ENCODE measurements at places on chromosomes 2 and 18. TPM values are rescaled to one million over a fixed set of nuclear protein-coding genes. Genes with fewer than 3 reads are reported as not detected.

IL1RL2 gene
- not detected for polyA plus RNA-seq

C2orf66 gene
- polyA plus RNA-seq, result 0.11 TPM

KIF1A gene
- 0.97 TPM for polyA plus RNA-seq

METAP1D gene
- 4.3 TPM for polyA plus RNA-seq

KIF5C gene
- polyA plus RNA-seq, result 0.28 TPM

LHCGR gene
- 0.30 TPM for polyA plus RNA-seq

CIB4 gene
- not detected for polyA plus RNA-seq

- DNase-seq, result no peak
These were observed 491.5 kb downstream of the SATB2 start for GRCh38 chr2:198966269-198966668.

DNA sequence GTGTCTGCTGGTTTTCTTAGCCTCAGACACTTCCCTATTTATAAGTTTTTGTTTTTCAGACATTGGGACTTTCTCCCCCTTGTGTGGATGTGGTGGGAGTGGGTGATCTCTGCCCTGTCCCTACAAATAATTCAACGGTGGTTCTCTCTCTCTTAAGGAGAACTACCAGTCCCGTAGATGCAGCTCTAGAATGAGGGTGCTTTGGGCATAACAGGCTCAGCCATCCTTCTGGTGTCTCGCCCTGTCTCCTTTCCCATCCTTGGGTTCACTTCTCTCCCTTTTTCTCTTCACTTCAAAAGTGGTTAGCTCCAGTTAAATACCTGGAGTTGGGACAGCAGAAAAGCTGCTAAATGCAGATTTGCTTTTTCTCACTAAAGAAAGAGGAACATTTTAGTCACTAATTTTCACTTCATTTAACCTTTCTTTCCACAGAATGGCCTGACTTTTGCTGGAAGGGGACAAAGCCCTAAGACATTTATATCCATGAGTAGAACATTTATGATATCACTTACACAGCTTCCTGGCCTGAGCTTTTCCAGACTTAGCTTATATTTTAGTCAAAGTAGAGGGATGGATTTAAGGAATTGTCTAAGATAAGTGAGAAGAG lies 121.2 kb upstream of the CXCR4 start:
- no peak for DNase-seq

DNA sequence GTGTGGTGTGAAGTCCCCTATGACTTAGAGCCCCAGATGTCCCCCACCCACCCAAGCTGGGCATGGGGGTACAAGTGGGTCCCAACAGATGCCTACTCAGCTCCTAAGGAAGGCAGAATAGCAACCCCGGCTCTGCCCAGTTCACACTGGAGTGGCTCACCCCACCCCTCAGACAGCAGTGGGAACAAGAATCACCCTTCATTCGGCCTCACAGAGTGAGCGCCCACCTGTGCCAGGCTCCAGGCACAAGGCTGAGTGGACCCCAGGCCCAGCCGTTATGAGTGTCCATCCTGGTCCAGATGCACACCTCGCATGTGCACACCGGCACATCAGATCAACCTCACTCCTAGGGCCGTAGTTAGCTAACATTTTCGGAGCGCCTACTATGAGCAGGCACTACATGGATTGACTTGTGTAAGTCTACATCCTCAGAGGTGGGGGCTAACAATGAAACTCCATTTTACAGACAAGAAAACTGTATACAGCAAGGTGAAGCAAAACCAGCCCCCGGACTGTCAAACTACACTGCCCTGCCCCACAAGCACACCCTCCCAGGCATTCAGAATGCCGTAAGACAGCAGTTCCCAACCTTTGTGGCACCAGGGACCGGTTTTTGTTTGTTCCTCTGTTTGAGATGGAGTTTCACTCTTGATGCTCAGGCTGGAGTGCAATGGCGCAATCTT lies 2.8 kb upstream of the ASTL start:
- no peak for DNase-seq

GRCh38 chr2:150994076-150994475 lies 267.6 kb downstream of the RBM43 start:
- DNase-seq, result no peak

- DNase-seq, result no peak
These were observed 35.5 kb upstream of the BAZ2B start for GRCh38 chr2:159651884-159652283.

Measured in heart left ventricle (tissue), 16 donors.